Esophagus squamous epithelium (tissue), 5 donors: ENCODE measurements at places on chromosomes 16 and 17. TPM values are rescaled to one million over a fixed set of nuclear protein-coding genes. Genes with fewer than 3 reads are reported as not detected.
A peak's percentile ranks its signal among the peaks of the same experiment; 100 is the strongest.

The EVI2B gene
- total RNA-seq = 2.0 TPM

The TNFRSF13B gene
- total RNA-seq = not detected

GRCh38 chr16:11510178-11510973 lies 76.3 kb downstream of the LITAF start:
- DNase-seq = no peak

- DNase-seq = no peak
These were observed 11.1 kb downstream of the CPD start for GRCh38 chr17:30389756-30390300.

DNA sequence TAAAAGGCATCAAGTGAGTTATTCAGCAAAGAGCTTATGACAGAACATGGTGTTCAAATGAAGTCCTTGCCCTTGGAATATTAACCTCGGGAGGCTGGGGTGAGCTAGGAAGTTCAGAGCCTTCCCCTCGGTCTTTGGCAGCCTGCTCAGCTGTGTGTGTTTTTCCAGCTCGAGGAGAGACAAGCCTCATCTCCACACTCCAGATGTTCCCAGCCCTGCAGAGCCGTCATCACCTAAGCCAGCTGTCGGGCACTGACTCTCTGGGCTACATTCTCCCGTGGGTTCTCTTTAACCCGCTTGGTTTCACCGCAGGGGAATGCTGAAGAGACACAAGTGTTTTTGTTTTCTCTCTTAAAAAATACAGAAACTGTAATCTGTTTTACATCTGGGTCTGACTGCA lies 47.1 kb downstream of the IRX3 start:
- DNase-seq = no peak

GRCh38 chr16:9597967-9598730 lies 506.7 kb downstream of the HAPSTR1 start:
- DNase-seq = no peak

DNA sequence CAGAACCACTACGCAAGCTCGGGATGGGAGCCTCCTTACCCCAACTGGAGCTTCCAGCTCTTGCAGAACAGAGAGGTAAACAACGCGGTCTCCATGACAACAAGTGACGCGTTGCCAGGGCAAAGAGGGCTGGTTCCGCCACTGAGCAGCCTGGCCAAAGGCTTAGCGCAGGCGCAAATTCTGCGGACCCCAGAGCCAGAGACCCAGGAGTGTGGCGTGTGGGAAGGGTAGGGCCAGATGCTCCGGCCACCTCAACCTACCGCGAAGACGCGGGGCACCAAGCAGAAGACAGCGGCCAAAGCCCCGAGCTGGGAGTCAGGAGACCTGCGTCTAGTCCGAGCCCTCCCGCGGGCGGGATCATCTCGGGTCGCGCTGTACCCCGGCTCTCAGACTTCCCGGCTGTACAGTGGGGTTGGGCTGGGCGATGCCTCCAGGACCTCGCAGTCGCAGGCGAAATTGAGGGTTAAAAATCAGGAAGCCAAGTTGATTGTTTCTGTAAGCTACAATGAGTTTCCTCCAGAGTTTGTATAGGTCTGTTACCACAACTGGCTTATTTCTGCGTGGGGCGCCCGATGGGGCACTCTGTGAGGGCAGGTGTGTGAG lies at the start of gene TEKT1:
TEKT1 (minus strand) TSS at position 69 of the 603 bp plus-strand sequence. CDS start 1,353 bp downstream, outside the sequence.
- DNase-seq = peak; percentile 22

GRCh38 chr17:45643591-45643990 lies 140.5 kb upstream of the CRHR1 start:
- DNase-seq = no peak

- DNase-seq = no peak
These were observed 8.2 kb downstream of the MYH3 start for GRCh38 chr17:10648956-10649355.

DNA sequence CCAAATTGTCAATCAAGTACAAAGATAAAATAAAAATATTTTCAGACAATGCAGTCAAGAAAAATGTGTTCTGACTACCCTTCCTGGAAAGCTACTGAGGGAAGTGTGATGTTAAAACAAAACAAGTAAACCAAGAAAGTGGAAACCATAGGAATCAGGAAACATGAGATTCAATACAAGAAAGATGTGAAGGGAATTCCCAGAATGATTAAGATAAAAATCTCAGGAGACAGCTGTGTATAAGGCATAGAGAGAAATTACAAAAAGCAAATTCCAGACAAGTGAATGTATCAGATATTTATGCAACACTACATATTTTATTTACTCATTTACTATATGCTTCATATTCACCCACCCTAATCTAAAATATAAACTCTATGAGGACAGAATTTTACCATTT lies 32.2 kb downstream of the TRIM37 start:
- DNase-seq = no peak

DNA sequence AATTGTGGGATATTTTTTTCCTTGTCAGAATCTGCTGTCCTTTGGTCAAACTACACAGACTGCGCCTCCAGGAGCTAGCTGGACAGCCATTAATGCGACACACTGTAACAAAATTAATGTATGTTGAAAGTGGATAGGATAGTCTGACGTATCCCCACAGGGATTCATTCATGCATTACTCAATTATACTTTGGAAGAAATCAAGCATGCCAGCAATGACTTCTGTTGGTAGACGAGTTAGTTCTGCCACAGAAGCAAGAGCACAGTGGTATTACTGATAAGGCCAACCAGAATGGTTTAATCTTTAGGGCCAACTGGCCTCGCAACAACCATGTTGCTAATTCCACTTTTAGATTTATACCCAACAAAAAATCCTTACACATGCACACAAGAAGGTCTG lies 106.4 kb upstream of the TOB1 start:
- DNase-seq = no peak

GRCh38 chr16:23729503-23730424 lies 16.7 kb upstream of the ERN2 start:
- no peak for DNase-seq
